GM18507 (cell line): ENCODE measurements at places on chromosomes 3 and 15.

GRCh38 chr3:53142986-53143385, 12.8 kb upstream of the RFT1 start:
- DNase-seq: no peak

- DNase-seq: no peak
These were observed 244.2 kb downstream of the NAALADL2 start for GRCh38 chr3:175103298-175103697.

DNA sequence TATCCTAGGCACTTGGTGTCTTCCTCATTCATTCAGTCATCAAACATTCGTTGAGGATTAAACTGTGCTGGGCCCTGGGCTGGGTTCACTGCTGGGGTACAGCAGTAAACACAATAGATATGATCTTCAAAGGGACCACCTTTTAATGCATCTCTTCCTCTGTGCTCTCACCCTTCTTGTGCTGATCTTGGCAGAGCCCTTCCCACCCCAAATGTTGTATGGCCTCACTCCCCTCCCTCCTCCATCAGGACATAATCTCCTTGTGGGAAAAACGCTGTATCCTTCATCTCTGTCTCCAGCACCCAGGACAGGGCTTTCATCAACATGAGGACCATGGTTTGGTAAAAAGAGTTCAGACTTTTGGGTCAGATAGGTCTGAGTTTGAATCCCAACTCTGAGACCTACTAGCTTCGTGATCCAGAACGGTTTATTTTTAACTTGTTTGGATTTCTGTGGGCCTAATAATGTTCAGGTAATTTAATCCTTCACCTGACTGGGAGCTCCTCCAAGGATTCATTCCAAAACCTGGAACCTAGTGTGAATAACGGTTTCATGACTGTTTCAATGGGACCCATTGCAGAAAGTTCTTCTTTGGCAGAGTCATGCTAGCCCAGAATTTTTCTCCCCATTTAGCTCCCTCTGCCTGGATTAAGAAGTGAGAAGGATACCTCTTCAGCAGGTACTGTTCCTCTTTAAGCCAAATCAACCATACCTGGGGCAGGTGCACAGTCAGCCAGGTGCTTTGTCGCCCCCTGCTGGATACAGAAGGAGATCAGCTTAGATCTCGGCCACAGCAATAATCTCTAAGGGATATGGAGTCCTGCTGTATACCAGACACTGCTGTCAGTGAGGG, 5.2 kb upstream of the WNT7A start:
- DNase-seq: peak; percentile 38

- no peak for DNase-seq
These were observed 28.7 kb downstream of the SPG21 start for GRCh38 chr15:64961013-64961412.

GRCh38 chr3:158267015-158267414, 157.1 kb downstream of the RSRC1 start:
- DNase-seq: no peak

DNA sequence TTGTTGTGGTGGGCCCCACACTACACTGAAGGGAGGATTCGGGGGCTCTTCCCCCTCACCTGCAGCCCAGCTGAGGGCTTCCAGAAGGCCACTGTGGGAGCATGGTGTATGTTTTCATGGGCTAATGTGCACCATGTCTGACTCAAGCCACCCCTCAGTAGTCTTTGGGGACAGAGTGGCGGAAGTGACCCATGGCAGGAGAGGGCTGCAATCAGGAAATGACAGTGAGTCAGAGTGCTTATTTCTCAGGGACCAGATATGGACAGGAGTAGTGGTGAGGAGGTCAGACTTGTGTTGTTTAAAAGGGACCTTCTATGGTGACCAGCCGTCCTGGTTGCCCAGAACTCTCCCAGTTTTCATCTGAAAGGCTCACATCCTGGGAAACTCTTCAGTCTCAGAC, 32.8 kb upstream of the SLC9A9 start:
- no peak for DNase-seq

DNA sequence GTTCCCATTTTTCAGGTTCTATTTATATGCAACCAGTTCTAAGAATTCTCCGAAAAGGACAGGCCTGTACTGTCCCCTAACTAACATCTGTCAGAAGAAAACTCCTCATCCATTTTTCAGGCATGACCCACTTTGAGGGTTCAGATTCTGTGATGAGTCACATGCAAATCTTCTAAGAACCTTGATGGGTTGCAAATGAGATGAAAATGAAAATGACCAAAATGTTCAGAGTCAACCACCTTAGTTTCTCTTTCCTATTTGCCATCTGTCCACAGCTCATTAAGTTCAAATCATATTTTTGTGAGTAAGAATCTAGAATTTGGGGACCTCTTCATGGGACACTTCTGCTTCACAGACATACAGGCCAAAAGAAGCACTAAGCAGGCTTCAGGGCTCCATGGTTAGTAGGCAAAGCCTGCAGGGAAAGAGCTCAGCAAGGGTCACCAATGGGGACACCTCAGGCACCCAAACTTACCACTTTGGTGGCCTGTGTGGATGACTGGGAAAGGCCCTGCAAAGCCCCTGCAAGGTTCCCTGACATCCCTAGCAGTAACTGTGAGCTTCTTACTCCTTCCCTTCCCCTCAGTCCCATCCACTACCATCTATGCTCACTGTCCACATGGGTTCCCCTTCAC, 122.0 kb downstream of the WDR76 start:
- DNase-seq: no peak

DNA sequence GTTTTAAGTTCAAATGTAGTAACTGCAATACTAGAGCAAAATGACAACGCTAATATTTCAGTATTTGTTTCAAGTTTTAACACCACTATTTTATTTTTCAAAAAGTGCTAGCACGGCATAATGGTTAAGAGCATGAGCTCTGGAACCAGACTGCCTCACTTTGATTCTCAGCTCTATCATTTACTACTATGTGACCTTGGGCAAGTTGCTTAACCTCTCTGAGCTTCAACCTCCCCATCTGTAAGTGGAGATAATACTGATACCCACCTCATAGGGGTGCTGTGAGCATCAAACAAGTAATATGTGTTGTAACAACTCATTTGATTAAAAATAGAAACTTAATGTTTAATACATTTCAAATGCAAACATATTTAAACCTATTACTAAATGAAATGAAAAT, 115.4 kb upstream of the NPHP3 start:
- DNase-seq: no peak

- no peak for DNase-seq
These were observed 19.3 kb downstream of the PDZRN3 start for GRCh38 chr3:73605412-73605811.

- DNase-seq: no peak
These were observed 1.3 kb downstream of the PIK3CA start for GRCh38 chr3:179149406-179149867.
